ENCODE measurements at places on chromosomes 2 and 18.
A peak's percentile ranks its signal among the peaks of the same experiment; 100 is the strongest.

- DNase-seq, result no peak
These were observed 66.7 kb downstream of the TWIST2 start for GRCh38 chr2:238914648-238915015.

DNA sequence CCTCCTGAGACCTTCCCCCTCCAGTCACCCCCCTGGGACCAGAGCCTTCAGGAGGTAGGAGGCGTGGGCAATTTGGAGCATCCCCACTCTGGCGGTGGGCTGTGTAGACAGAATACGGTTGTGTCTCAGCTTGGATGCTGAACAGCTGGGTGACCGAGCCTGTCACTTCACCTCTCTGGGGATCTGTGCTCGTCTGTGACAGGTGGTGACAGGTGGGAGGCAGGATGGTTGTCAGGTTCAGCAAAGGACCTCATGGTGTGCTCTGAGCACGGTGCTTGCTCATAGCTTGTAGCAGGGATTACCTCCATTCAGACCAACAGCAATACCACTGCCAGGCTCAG lies 186.5 kb upstream of the HS6ST1 start:
- no peak for DNase-seq

- peak; percentile 69 for DNase-seq
These were observed 54.0 kb downstream of the GATA6 start for GRCh38 chr18:22223254-22223964.

- DNase-seq, result no peak
These were observed 68.3 kb upstream of the RND3 start for GRCh38 chr2:150555611-150556356.

DNA sequence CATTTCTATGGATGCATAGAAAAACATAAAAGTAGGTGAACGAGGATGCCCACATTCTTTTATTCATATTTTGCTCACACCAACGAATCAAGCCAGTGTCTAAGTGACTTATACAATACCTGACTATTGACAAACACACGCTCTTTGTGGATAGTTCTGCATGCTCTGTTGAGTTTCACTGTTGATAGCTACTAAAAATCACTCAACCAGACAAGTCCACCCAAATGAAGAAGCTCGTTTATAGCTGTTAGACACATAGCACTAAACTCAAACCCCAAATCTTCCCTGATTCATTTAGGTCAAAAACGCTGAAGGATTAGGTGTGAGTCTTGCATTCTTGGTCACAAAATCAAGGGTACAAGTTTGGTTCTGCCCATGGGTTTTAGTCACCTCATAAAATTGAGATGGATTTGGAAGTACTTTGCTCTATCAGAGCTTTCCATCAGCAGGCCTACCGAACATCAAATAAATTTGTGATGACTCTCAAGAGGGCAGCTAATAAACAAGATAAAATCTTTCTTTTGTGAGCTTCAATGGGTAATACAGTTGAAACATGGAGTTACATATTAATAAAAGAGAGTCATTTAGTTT lies 92.7 kb upstream of the ETAA1 start:
- DNase-seq, result no peak

DNA sequence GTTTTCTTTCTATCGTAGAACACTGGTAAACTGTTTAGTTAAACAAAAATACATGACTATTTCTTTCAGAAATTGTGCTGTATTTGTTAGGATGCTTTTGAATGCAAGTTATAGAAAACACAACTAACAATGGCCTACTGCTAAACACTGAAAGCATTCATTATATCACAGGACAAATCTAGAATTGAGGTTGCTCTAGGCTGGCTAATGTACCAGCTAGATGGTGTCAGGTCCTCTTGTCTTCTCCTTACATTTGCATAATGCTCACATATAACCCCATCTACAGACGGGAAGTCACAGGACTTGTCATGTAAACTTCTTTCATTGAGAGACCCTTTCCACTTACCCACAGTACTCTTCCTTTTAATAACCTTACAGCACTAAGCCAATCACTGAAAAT lies 586.8 kb downstream of the DSC3 start:
- no peak for DNase-seq

DNA sequence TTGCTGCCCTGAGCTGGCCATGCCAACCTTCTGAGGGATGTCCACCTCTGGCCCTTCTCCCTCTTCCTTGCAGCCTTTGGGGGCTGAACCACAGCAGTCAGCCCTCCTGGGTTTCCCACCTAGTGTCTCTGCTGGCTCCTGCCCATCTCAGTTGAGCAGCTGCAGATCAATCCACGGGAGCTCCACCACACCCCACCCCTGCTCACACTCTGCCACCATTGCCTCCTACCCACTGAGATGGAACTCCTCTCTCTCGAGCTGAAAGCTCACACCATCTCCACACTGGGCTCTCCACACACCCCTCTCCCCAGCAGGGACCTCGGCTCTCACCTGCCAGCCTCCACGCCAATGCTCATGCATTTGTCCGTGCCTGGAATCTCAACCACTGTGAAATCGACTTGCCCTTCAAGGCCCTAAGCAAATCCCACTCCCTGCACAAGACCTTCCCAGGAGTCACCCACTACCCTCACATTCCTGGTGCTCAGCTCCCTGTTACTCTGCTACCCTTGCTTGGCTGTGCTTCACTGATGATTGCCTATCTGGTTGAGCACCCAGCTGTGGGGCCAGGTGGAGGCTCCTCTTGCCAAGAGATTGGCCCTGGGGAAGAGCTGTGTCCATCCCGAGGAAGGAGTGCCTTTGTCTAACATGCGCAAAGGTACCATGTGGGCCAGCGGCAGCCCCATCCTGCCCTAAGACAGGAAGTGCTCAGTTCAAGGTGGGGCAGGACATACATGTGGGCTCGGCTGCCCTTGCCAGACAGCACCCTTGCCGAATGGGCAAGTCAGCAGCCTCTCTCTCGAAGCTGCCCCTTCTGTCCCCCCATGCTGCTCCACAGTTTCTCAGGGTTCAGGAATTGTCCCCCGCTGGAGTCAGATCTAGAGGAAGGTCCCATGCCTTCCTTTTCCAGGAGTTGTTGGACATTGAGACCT lies 208.7 kb downstream of the CYP26B1 start:
- no peak for DNase-seq

DNA sequence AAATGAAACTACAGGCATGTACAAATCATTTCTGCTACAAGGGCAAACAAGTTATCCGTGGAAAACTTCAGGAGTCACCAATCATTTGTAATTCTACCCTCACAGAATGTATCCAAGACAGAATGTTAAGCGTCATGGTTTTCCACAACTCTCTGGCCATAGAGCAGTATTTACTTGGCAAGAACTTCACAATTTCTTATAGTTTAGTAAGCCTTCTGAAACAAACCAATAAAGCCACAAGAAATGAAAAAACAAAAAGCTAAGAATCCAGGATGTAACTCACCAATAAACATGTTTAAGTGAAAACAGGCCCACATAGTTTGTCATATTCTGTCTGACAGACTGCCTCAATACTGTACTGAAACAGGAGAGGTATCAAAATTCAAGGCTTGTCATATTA lies 70.3 kb downstream of the LNPK start:
- no peak for DNase-seq

DNA sequence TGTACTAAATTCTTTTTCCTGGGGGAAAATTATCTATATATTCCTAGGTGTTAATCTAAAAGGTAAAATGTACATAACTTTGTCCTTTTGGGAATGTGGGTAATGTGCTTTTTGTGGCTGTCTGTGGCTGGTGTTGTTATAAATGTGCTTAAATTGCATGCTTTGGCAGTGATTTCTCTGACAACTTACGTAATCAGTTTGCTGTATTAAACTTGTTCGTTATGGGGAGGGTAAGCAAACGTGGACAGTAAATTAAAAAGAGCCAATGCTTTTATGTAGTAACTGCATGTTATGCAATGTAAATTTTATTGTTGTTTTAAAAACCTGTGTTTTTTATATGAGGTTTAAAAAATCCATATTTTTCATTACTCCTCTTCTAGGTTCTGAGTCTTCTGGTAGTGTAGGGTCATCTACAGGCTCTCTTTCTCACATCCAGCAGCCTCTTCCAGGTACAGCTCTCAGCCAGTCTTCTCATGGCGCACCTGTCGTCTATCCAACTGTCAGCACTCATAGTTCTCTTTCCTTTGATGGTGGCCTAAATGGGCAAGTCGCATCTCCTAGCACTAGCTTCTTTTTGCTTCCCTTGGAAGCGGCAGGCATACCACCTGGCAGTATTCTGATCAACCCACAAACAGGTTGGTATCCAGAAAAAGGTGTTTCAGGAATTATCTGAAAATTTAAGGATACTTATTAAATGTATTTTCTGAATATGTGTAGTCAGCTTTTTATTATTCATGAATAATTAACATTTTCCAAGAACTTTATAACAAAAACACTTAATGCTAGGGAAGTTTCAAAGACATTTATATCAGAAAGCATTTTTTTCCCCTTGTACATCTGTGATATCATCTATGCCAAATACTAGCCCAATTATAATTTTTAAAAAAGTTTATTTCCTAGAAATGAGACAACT lies 100.2 kb upstream of the UBXN4 start:
- no peak for DNase-seq

DNA sequence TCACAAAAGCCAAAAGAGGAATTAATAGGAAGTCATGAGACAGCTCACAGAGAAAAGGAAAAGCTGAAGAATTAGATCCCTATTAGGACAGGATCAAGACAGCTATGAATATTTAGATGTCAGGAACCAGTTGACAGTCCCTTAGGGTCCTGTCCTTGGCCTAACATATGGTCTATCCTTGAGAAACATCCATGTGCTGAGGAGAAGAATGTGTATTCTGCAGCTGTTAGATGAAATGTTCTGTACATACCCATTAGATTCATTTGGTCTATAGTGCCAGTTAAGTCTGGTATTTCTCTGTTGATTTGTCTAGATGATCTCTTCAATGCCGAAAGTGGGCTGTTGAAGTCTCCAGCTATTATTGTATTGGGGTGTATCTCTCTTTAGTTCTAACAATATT lies 37.6 kb upstream of the SLC40A1 start:
- DNase-seq, result no peak

- DNase-seq, result no peak
These were observed 517.5 kb upstream of the SPHKAP start for GRCh38 chr2:228698963-228699362.

DNA sequence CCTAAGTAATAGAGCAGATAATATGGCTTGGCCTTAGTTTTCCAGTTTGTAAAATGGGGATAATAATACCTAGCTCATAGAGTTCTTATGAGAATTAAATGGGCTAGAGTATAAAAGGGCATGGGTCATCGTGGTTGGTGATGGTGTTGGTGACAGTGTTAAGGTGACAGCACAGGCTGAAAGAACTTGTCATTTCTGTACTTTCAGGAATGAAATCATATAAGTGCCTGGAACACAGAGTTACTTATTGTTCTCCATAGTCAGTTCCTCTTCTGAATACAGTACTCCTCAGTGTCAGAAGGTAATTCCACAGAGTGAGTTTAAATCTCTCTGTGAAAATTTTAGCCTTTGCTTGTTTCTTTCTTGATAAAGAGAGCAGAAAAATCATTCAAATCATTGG lies 42.4 kb downstream of the KIF5C start:
- no peak for DNase-seq

- no peak for DNase-seq
These were observed 2.4 kb upstream of the ARHGEF4 start for GRCh38 chr2:130834091-130834930.

- no peak for DNase-seq
These were observed 1.1 kb downstream of the ITGAV start for GRCh38 chr2:186590759-186591505.

DNA sequence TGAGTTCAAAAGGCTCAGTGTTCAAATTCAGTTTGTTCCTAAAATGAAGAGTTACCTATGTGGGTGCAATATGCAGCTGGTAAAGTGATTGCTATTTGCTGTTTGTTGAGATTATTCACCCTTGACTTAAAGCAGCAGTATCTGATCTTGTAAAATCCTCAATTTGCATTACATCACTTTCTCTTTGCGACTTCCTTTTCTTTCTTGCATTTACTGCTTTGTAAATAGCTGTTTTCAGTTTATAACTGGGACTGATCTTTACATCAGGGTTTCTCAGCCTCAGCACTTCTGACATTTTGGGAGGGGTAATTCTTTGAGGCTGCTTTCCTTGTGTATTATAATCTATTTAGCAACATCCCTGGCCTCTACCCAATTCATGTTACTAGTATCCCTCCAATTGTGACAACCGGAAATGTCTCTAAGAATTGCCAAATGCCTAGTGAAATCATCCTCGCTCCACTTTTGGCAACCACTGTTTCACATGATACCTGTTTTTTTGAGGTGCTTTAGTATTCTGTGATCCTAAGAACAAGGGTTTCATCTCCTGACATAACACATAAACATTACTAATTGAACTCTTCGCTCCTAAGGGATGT lies 12.1 kb upstream of the ERCC3 start:
- DNase-seq, result no peak

GRCh38 chr2:26269571-26270158 lies 24.9 kb downstream of the HADHB start:
- DNase-seq, result no peak

DNA sequence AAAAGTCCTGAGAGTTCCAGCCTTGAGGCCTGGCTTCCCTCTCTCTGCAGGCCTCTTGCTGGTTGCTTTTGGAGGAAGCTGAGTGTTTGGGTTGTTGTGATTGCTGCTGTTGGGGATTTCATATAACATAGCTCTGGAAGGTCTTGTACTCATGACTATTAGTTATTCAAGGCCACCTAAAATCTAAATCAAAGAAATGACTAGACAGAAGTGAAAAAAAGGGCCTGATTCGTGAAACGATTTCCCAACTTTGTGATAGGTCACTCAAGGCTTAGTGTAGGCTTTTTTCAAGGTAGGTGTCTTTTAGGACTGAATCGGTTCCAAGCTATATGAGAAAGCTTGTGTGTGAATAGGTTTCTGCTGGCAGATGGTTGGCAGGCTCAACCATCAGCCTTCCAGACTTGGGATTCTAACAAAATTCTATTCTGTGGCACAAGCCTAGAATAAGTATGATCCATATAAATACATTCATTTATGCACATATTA lies 164.4 kb downstream of the FMNL2 start:
- DNase-seq, result no peak

DNA sequence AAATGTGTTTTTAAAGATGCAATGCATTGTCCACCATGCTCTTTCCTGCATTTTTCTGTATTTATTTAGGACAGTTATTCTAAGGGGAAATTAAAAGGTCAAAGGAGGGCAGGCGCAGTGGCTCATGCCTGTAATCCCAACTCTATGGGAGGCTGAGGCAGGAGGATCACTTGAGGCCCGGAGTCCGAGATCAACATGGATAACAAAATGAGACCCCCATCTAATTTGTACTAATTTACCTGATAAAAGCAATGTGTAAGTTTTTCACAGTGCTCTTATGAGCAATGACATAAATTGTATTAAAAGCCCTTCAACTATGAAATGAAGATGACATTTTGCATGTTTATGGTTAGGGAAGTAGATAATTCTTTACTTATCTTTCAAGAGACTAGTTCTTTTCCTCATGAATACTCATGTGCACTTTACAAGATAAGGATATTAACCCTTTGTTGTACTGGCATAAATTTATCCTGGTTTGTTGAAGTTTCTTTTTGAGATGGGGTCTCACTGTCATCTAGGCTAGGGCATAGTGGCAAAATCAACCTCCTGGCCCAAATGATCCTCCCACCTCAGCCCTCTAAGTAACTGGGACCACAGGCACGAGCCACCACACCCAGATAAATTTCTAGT lies 9.7 kb downstream of the HSBP1L1 start:
- no peak for DNase-seq
